CD8-positive, alpha-beta T cell (primary cell): ENCODE measurements at places on chromosomes 12 and 14.
A peak's percentile ranks its signal among the peaks of the same experiment; 100 is the strongest.

DNA sequence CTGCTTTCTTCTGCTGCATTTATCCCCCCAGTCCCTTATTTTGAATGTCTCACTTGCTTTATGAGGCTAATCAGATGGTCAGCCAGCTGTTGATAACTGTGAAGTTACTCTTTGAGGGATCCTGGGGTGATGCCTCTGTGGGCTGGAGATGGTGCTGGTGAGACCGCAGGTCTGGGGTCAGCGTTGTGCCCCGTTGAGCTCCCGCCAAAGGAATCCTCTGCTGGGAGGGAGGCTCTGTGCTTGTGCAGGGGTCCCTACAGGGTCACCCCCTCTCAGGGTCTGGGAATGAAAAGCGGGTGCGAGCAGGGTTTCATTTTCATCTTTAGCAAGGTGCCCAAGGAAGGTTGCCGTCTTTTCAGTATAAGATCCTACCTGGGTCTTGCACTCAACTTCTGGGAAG, 161.2 kb upstream of the RTL1 start:
- no peak for DNase-seq

GRCh38 chr14:89576145-89576927, 159.3 kb upstream of the FOXN3 start:
- no peak for DNase-seq

GRCh38 chr14:51884086-51884927, 23.9 kb downstream of the GNG2 start:
- no peak for DNase-seq

DNA sequence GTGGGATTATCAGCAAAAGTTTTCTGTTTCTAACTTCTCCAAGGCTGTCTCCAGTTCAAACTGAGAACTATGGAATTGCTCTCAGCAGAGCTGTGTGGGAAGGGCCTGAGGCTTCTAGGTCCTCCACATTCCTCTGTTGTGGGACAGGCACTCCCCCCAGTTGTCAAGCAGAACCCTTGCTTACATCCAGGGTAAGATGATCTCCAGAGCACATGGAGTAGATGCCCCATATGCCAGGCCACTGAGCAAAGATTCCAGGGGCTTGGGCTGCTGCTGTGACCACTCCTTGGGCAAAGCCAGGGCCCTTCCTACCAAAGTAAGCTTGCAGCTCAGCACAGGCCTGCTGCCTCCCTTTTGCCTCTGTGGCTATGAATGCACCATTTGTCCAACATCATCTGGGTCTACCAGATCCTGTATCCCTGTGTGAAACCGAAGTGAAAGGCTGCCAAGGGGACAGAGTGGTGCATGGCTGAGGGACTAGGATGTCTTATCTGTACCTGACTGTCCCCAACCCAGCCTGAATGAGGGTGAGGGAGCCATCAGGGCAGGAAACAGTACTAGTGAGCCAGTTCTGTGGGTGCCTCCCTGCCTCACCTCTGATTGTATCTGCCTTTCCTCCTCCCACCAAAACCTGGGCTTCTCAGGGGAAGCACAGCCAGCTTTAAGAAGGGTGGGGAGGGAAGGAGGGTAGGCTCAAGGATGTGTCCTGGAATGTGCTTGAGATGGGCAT, 13.1 kb upstream of the ESPL1 start:
- DNase-seq, result no peak

DNA sequence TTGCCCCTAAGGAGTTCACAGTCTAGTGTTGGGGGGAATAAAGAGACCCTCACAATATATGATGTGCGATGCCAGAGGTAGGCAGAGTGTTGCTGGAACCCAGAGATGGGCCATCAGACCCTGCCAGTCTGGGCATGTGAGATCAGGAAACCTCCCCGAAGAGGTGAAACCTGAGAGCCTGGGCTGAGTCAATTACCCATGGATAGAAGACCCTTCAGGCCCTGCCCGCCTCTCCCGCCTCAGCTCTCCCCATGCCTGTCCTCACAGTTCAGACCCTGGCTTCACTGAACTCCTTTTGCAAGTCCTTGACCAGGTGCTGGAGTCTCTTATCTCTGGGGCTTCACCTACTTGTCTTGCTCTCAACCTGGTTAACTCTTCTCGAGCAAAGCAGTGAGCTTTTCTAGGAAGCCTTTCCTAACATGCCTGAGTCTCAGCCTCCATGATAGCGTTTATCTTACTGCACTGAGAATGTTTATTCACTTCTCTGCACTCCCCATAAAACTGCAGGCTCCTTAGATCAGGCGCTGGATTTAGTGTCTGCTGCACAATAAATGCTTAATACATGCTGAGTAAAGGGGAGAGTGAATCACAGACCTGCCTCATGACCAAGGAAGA, 19.6 kb downstream of the ALDH1L2 start:
- no peak for DNase-seq

- no peak for DNase-seq
Measured at GRCh38 chr12:4438834-4439596, 6.6 kb downstream of the FGF6 start.

DNA sequence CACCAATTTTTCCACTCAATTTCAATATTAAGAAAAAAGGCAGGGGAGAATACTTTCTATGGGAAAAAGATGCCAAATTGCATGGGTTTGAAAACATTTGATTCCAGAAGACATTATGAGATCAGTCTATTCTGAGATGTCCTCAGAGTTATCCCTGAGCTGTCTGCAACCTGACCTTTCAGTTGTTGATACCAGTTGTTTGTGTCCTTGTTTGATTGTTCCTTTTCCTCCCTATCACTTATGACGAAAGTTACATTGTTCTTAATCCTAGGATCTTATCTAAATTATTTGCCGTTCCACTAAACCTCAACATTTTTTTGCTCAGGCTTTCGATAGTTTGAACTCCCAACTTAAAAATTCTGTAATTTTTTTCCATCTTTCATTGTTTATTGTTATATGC, 336.3 kb upstream of the NOVA1 start:
- DNase-seq, result no peak

DNA sequence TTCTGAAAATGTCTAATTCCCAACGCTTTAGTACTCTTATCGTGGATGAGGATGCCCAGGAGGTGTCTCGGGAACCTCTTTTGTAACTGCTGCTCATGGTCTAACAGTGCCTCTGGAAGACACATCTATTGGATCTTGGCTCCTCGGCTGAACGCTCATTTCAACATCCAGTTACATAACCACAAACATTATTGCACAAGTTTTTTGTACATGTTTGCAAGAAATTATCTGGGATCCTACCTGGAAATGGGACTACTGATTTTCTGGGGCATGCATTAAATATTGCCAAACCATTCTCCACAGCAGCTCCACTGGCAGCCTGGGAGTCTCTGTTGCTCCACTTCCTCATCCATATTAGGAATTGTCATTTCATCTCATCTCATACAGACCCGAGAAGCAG, 117.5 kb upstream of the EVL start:
- DNase-seq, result no peak

DNA sequence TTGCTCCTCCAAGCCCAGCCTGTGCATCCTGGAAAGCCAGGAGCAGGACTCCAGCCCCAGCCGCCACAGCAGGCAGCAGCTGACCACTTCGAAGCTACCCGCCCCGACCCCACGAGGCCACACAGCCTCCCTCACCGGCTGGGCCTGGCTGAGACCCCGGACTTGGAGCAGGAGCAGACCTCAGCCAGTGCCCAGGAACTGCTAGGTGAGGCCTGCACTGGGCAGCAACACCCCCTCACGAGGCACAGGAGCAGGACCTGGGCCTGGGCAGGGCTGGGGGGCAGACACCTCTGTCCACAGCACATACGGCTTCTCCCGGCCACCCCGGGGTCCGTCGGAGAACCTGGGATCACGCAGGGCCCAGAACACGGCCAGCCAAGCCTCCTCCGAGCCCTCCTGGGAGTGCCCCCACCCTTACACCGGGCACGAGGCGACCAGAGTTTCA, 137.4 kb upstream of the C14orf180 start:
- DNase-seq, result peak; percentile 4

GRCh38 chr14:31283578-31284252, 76.1 kb upstream of the HECTD1 start:
- no peak for DNase-seq

DNA sequence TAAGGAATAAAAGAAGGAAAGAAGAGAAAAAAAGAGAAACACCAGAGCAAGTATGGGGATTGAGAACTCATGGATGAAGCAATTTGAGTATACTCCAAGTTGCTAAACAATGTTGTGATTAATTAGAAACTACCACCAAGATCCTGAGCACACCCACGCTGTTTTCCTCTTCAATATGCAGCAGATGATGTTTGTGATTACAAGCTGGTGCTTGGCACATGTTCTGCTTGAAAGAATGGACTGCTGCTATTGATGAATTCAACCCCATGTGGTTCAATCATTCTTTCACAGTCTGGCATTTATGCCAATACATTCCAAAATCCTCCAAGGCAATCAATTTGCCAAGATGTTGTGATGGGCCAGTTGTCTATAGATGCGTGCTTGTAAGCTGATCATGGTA, 146.8 kb downstream of the SLC2A13 start:
- DNase-seq, result no peak
